ENCODE measurements at places on chromosomes 3 and 15.

GRCh38 chr3:176590722-176591121, 606.6 kb downstream of the TBL1XR1 start:
- DNase-seq = no peak

- no peak for DNase-seq
These were observed 38.8 kb upstream of the TNFSF10 start for GRCh38 chr3:172561897-172562640.

DNA sequence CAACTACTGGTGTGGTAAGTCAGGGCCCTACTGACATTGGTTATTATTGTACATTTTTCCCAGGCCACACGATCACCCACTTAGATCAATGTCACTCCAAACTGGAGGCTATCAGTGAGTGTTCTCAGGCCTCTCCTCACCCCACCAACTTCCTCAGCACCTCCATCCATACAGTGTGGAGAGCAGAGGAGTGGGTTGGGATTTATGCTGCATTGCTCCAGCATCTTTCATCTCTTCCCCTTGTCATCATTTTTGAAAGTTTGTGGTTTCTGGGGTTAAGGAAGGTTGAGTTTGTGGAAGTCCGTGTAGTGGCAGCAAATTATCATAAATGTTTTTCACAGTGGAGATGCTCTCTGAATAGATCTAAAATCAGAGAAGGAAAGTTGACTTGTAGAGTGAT, 60.2 kb downstream of the TLNRD1 start:
- DNase-seq = no peak

DNA sequence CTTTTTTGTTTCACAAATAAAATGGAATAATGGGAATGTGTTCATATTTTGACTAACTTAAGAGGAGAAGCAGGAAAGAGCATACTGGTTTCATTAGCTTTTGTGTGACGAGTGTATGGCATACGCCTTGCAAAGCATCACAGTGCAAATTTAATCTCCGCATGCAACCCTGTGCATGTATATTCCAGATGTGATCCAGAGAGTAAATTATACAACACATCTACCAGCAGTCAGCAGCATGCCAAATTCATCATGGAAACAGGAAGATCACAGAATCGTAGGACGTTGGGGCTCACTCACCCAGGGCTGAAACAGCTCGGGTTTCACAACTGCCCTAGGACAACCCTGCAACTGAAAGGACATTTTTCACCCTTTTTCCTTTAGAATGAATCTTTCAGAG, 53.4 kb downstream of the ADAMTS9 start:
- DNase-seq = no peak

- peak; percentile 8 for DNase-seq
These were observed 68.0 kb downstream of the ATP11B start for GRCh38 chr3:182861348-182861747.

GRCh38 chr3:36891701-36892160, 53.1 kb downstream of the TRANK1 start:
- no peak for DNase-seq

- DNase-seq = peak; percentile 22
These were observed 2.5 kb downstream of the PRKAR2A start for GRCh38 chr3:48845170-48845569.

DNA sequence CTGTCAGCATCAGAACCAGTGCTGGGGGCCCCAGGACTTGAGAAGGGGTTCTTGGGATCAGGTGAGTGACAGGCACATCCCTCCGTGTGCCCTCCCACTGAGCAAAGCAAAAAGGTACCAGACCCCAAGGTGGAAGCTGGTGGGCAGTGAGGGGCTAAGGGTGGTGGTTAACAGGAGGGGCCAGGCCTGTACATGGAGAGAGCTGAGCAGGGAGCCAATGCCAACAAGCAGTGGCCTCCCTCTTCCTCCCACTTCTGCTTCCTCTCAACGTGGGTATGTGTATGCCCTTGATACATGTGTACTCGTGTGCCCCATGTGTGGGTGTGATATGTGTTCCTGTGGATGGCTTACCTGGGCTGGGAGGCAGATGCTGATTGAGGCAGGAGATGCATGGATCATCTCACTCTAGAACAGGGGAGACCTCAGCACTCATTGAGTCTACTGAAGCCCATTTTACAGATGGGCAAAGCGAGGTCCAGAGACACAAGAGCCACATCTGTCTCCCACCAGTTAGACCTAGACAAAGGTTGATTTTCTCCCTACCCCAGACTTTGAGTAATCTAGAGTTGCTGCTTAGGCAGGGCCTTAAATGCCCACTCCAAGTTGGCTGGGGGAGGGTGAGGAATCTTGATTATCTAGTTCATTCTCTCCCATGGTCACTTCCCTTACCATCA, 945 bp downstream of the VIPR1 start:
- no peak for DNase-seq

GRCh38 chr15:60733196-60733595, 254.3 kb upstream of the ICE2 start:
- no peak for DNase-seq

- no peak for DNase-seq
These were observed 232.8 kb downstream of the CLSTN2 start for GRCh38 chr3:140167600-140168281.

GRCh38 chr3:137845666-137846065, 81.6 kb downstream of the SOX14 start:
- no peak for DNase-seq

- DNase-seq = peak; percentile 72
These were observed 136.5 kb upstream of the MLF1 start for GRCh38 chr3:158434412-158435038.

DNA sequence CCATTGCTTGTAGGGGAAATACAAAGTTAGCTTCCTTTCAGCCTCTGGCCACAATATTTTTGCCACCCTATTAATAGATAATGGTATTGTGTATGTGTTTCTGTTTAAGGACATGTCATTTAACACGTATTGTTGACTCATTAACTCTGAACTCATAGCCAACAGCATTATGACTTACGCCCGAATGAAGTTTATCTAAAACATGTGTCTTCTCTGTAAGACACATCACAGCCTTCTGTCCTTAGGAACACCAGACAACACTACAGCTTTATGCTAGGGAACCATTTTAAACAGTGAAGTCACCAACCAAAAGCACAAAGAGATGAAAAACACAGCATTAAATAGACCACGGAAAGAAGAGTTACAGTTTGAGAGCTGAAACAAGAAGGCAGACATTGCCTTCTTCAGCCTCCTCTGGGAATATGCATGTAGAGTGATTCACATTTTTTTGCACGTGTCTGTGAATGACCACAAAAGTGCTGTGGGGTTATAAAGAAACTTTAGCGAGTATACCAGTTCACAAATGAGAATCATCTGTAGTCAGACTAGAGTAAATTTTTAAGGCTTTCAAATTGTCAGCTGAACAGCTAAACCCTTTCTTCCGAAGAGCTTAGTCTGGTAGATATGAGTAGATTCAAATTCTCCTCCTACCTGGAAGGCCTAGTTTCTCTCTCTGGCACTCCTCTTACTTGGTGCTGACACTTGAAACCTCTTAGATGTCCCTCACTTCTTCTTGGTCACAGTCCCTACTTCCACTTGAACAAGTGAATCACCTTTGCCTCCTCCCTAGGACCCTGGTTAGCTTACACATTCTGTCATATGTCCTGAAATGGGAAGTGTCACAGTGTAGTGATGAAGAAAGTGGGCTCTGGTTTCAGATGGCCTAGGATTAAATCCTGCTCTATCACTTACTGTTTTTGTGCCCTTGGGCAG, 32.2 kb downstream of the MCTP2 start:
- DNase-seq = peak; percentile 97

GRCh38 chr15:79240036-79240435, 42.5 kb upstream of the ANKRD34C start:
- DNase-seq = no peak

GRCh38 chr15:67013696-67014095, 51.7 kb upstream of the SMAD3 start:
- DNase-seq = peak; percentile 82

GRCh38 chr15:100249096-100249815, 92.5 kb downstream of the ADAMTS17 start:
- DNase-seq = no peak

GRCh38 chr15:63874616-63875015, 40.9 kb upstream of the HERC1 start:
- DNase-seq = no peak

DNA sequence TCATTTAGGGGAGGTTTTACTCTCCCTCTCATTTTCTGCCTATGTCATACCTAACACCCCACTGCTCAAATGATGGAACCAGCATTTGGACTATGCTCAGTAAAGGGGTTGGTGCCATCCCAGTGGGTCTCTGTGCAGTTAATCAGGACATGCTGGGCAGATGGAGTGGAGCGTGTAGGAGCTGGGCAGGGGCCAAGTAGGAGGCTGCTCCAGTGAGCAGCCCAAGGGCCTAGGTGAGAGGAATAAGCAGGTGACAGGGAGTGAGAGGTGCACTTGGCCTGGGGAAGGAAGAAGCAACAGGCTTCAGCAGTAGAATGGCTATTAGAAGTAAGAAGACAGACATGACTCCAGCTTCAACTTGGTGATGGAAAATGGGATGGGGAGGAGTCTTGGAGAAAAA, 72.2 kb downstream of the EPHB1 start:
- DNase-seq = no peak

DNA sequence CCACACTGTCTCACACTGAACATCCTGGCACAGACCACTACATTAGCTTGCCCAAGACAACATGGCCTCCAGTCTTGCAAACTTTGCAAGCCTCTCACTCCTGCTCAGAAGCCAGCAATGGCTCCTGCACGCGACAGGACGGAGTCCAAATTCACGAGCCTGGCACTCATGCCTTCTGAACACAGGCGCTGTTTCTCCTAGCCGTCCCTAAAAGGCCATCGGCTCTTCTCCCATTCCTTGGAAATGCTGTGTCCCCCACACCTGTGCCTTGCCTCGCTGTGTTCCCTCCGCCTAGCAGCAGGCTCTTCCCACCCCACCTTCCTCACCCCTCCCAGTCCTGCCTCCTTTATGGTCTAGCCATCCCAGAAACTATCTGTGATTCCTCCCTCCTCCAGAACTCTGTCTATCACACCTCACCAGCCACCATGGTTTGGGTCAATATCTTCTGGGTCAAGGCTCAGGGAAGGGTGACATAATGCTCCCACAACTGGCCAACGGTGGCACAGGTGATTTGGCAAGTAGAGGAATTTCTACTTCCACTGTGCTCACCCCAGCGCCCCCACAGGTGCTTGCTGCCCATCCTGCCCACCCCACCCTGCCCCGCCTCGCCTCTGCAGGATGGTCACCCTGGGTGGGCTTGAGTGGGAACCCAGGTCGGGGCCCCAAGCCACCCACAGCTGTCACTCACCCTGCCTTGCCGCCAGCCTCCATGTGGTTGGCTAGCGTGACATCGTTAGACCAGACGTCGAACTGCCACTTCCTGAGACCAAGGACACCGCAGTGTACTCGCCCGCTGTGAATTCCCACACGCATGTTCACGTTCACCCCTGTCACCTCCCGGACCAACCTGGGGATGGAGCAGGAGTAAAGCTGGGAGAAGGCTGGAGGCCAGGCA, 120.7 kb downstream of the ADCY5 start:
- no peak for DNase-seq

GRCh38 chr3:142586803-142587406, 8.4 kb upstream of the ATR start:
- DNase-seq = peak; percentile 85

- no peak for DNase-seq
These were observed 14.7 kb upstream of the HHLA2 start for GRCh38 chr3:108281670-108282069.

DNA sequence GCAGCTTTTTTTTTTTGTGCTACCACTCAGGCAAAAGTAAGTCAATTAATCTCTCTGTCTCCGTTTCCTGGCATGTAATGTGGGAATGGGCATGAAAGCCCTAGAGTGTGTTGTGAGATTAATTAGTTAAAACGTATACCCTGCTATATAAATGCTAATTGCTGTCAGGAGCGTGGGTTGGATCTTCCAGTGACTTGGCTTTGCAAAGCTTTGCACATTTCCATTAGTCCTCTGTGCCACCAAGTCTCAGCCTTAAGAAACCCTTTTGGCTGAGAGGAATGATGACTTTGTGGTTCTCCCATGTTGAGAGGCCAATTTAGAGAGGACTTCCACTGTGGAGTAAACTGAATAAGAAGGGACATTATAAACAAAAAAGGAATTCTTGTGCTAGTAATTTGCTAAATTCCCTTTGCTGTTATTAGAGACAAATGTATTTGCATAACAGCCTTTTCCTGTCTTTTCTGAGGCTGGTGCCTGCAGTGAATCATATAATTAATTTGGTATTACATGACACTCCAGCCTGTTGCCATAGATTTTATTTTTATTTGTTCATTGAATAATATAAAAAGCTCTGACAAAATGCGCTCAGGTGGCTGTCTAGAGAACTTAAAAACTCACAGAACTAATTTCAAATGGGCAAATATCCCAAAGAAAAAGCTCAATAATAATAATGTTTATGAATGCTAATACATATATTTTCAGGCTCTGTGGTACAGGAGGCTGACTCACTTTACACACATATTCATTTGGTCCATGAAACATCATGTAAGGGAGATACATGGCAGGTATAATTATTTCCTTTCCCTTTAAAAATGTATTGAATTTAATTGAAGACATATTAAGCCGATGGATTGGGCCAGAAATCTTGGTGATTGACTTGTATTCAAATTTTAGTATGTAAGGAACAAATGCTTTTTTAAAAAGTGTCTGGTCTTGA, 82.7 kb downstream of the IL1RAP start:
- no peak for DNase-seq

- no peak for DNase-seq
These were observed 11.1 kb downstream of the ADAMTS17 start for GRCh38 chr15:100330629-100331215.

DNA sequence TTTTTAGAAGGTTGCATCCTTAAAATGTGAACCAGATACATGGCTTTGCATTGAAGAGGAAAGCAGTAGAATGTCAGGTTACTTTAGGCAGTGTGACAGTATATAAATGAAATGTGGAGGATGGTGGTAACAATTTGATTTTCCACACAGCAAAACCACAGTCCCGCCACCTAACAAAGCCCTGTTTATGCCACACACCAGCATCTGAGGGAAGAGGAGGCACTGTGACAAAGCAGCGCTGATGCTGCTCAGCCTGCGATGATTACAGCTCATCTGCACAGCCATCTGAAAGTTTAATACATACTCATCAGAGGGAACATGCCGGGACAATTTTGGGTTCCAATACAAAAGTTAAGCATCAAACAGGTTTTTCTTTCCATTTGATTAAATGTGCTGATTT, 8.9 kb downstream of the RNF7 start:
- DNase-seq = peak; percentile 15

- DNase-seq = no peak
These were observed 388.6 kb downstream of the GABRG3 start for GRCh38 chr15:27359586-27359985.

- no peak for DNase-seq
These were observed 42.7 kb downstream of the IFT122 start for GRCh38 chr3:129482721-129483120.

- peak; percentile 89 for DNase-seq
These were observed at the start of gene EIF4A2 for GRCh38 chr3:186783058-186783730. EIF4A2 (plus strand) TSS chr3:186783577; CDS start chr3:186783611, 34 bp downstream.

All from RPMI7951 (cell line).